Breast epithelium (tissue), 4 donors: ENCODE measurements at places on chromosomes 5 and 9. TPM values are rescaled to one million over a fixed set of nuclear protein-coding genes. Genes with fewer than 3 reads are reported as not detected.

DNA sequence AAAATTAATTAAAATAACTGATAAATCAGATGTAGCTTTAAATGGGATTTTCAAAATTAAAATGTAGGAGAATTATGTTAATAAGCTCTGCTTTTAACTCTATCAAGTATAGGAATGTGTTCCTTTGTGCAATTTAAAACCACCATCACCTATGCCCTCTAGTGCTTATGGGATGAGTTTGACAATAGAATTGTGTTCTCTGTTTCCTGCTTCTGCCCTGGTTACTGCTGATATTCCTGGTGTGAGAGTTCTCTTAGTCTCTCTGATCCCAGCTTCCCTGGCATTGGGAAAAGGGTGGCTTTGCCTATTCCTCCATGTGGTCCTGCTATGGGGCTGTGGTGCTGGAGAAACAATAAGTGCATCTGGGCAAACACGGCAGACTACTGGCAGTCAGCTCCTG is 8.1 kb downstream of the LRRTM2 start:
- no peak overlapping the region for H3K27ac ChIP-seq
- no peaks in the 10 kb centered on the region for H3K36me3 ChIP-seq
- no peaks in the 10 kb centered on the region for H3K27me3 ChIP-seq
- H3K4me1 ChIP-seq: no peaks in the 10 kb centered on the region

DNA sequence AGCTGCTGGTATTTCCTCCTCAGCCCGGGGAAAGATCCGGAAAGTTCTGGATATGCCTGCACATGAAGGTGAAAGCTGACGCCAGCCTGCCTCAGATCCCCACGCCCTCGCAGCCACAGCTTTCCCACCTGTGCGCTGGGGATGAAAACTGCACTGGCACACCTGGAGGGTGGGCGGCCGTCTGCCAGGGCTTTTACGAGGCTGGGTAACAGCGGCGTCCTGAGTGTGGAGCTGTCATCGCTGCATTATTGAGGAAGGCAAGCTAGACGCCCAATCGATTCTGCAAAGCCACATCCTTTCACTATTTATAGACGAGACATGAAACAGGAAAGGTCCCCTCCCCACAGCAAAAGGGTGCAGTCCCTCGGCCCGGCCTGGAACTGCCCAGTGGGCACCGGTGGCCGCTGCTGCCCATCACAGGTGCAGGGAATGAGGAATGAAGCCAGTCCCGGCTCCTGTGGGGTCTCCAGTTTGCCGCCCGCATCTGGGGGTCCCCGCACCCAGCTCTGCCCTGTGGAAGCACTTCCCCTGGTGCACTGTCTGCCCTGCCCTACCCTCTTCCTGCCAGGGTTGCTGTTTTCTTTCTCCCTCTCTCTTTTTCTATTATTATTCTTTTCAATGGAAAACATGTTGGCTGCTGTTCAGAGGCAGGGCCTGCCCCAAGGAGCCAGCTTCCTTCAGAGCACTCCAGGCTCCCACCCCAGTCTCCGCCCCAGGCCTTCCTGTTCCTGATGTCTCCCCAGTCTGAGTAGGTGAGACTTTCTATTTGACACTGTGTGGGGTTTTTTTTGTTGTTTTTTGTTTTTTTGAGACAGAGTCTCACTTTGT is 7.0 kb downstream of the NOTCH1 start:
- H3K36me3 ChIP-seq: no peaks in the 10 kb centered on the region
- H3K4me3 ChIP-seq: no peak overlapping the region
- peak overlapping the region; percentile 57 for H3K27ac ChIP-seq
- no peak for DNase-seq

LAMC3 gene
- total RNA-seq: 2.1 TPM

ZNF608 gene
- total RNA-seq: 58.7 TPM

PCDHA12 gene
- 6.9 TPM for total RNA-seq

ARRDC3 gene
- 75.5 TPM for total RNA-seq

- H3K36me3 ChIP-seq: no peaks in the 10 kb centered on the region
- no peak overlapping the region for H3K27ac ChIP-seq
- no peaks in the 10 kb centered on the region for H3K27me3 ChIP-seq
- no peaks in the 10 kb centered on the region for H3K4me1 ChIP-seq
- no peak overlapping the region for H3K4me3 ChIP-seq
These were observed 316.3 kb upstream of the MEF2C start for GRCh38 chr5:89199306-89199705.

DNA sequence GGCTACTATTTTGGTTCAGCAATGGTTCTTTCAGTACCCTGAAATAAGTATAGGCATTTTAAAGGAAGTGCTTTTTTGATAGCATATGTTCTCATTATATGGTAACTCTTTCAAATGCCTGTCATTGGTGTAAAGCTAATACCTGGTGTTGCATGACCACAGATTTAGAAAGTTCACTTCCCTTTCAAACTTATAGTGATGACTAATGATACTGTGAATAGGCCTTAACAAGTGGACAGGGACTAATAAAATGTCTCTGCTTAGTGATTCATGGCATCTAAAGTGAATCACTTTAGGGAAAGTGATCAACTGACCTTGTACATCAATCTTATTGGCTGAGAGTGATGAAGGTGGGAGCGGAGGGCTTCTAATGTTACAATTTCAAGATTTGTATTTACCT is 21.6 kb downstream of the MRPL22 start:
- DNase-seq: no peak
- H3K4me3 ChIP-seq: no peak overlapping the region
- no peaks in the 10 kb centered on the region for H3K27me3 ChIP-seq
- peaks cover 3% of the 10 kb centered on the region for H3K36me3 ChIP-seq

- no peaks in the 10 kb centered on the region for H3K27me3 ChIP-seq
- DNase-seq: no peak
- no peaks in the 10 kb centered on the region for H3K36me3 ChIP-seq
- peaks cover 6% of the 10 kb centered on the region for H3K4me1 ChIP-seq
These were observed 1.7 kb downstream of the FKBP15 start for GRCh38 chr9:113219186-113219936.

DNA sequence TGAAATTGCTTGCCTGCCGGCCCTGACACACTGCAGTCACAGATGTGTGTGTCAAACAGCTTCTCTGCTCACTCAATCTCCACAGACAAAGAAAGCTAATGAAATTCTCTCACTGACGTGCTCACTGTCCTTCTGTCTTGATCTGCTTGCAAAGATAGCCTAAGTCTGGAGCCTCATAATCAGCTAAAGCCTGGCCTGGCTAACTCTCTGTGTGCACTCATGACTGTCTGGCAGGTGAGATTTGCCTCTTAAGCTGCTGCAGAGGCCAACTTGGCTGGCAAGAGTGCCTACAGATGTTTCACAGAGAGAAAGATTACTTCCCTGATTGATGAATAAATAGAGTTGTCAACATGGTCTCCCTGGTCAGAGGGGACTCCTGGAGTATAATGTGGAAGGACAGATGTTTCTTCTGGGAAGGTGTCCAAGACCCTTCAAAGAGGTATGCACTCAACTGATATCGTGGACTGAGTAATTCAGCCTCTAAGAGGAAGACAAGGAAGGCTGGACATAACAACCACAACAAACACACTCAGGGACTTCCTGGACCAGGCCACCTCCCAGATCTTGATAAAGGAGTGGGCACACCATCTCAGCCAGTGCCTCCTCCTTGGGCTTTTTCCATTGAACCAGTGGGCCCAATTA is 362.0 kb downstream of the SPOCK1 start:
- no peak overlapping the region for H3K27ac ChIP-seq
- no peak overlapping the region for H3K4me3 ChIP-seq
- no peaks in the 10 kb centered on the region for H3K4me1 ChIP-seq
- no peak for DNase-seq
- no peaks in the 10 kb centered on the region for H3K36me3 ChIP-seq

- no peak overlapping the region for H3K4me3 ChIP-seq
- no peaks in the 10 kb centered on the region for H3K4me1 ChIP-seq
- H3K36me3 ChIP-seq: no peaks in the 10 kb centered on the region
- no peak overlapping the region for H3K27ac ChIP-seq
- no peak for DNase-seq
- H3K27me3 ChIP-seq: no peaks in the 10 kb centered on the region
These were observed 60.5 kb downstream of the TNFSF8 start for GRCh38 chr9:114869845-114870244.
